ENCODE measurements at places on chromosomes 2 and 18. TPM values are rescaled to one million over a fixed set of nuclear protein-coding genes. Genes with fewer than 3 reads are reported as not detected.

The PARD6G gene
- 1.9 TPM for total RNA-seq

The DNAH7 gene
- total RNA-seq = 10.5 TPM

The HOXD13 gene
- total RNA-seq = not detected

The MLPH gene
- total RNA-seq = 223 TPM

The FOXI3 gene
- not detected for total RNA-seq

The ALK gene
- total RNA-seq = 5.6 TPM

The PSMD14 gene
- total RNA-seq = 50.1 TPM

The LOXL3 gene
- 6.6 TPM for total RNA-seq

The AQP4 gene
- total RNA-seq = 1.5 TPM

The APLF gene
- total RNA-seq = 8.5 TPM

The SP140 gene
- total RNA-seq = 2.6 TPM

The OXER1 gene
- total RNA-seq = 0.98 TPM

- no peak for DNase-seq
Observed at GRCh38 chr2:160615706-160616105, 122.1 kb upstream of the RBMS1 start.

GRCh38 chr2:215745331-215745730 lies 268.0 kb downstream of the MREG start:
- DNase-seq = no peak

DNA sequence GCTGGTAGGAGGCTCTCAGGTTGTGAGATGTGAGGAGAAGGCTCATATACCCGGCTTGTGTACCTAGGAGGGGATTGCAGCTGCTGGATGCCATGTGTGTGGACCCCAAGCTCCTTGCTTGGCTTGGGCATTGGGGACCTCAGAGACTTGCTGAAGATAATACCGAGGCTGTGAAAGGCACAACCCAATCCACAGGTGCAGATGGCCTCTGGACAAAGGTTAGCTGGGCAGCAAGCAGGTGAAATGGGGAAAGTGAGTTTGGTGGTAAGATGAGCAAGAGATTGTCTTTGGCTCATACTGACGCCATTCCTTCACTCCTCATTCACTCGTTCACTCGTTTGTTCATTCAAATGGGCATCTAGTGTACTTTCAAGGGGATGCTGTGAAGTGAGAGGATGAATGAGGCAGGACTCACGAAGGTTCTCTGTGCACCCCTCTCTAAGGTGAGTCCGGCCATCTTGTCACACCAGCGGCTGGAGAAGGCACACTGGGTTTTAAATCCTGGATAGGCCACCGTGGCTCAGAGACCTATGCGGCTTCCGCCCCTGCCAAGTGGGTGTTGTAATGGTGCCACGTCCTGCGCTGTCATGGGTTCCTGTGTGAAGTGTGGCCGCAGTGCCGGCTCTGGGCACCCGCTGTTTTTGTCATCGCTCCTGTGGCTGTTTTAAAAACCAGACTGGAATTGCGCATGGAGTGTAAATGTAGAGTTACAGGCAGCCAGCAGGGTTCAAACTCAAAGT lies 13.7 kb downstream of the FBLN7 start:
- no peak for DNase-seq

DNA sequence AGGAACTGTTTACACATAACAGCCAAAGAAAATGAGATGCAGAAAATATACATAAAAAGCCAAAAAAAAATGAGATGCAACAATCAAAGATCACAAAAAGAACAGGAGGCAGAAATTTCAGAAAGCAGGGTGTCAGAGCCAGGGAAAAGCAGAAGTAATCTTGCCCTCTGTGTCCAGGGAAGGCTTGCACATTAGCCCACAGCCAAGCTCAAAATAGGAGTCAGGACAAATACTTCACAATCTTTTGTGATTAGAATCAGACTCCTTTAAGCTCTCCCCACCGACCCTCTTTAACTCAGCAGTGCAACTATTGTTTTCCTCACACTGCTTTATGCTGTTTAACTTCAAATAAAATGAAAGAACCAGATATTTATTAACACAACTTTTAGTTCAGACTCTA lies 34.6 kb downstream of the IAH1 start:
- DNase-seq = no peak

DNA sequence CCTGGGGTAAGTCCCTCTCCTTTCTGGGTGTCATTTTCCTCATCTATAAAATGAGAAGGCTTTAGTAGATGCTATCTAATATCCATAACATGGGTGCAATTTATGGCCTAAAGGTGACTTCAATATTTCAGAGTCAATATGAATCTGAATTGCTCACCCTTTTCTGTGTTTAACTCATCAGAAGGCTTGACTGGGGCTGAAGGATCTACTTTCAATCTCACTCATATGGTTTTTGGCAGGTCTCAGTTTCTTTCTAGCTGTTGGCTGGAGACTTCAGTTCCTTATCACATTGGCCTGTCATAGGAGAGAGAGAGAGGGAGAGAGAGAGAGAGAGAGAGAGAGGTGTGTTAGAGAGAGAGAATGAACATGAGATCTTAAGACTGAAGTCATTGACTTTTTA lies 343.7 kb upstream of the MEX3C start:
- no peak for DNase-seq

- no peak for DNase-seq
Observed at GRCh38 chr2:170710609-170710979, 4.5 kb upstream of the SP5 start.

- no peak for DNase-seq
Observed at GRCh38 chr2:203637471-203638167, 68.8 kb upstream of the CD28 start.

DNA sequence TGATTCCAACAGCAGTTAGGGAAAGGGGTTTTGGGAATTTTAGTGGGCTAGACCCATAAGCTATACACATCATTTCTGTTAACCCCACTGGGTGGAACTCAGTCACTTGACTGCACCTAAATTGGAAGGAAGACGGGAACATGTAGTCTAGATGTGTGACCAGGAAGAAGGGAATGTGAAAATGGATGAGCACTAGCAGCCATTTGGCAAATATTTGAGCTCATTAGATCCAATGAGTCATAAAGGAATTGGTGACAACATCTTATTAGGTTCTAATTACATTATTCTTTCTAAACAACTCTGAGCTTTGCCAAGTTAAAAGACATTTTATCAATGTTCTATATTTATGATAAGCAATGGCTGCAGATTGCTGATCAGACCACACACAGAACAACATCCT lies 400.6 kb downstream of the IRS1 start:
- DNase-seq = no peak

DNA sequence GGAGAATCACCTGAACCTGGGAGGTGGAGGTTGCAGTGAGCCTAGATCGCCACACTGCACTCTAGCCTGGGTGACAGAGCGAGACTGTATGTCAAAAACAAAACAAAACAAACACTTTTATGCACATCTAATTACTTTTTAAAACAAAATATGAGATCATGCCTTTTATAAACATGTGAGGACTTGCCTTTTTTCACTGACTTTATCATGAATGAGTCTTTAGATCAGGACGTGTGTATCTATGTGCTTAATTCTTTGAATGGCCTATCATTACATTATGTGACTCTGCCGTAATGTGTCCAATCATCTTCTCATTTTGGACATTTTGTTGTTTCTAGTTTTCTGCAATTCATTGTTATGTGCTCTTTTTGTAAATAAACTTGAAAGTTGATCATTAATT lies 58.7 kb downstream of the FAM117B start:
- no peak for DNase-seq

DNA sequence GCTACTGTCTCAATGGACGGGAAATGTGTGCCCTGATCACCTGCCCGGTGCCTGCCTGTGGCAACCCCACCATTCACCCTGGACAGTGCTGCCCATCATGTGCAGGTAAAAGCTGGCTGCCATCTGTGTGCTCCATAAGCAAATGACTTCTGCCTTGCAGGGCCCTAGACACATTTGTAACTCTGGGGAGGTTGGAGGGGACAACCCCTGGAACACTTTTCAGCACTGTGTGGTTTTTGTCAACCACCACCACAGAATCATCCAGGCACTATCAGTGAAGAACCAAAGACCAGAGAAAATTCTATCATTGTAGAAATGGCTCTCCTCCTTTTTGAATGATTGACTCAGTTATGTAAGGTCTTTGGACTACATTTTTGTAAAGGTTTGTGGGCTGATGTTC lies 84.3 kb downstream of the FEZ2 start:
- DNase-seq = no peak

DNA sequence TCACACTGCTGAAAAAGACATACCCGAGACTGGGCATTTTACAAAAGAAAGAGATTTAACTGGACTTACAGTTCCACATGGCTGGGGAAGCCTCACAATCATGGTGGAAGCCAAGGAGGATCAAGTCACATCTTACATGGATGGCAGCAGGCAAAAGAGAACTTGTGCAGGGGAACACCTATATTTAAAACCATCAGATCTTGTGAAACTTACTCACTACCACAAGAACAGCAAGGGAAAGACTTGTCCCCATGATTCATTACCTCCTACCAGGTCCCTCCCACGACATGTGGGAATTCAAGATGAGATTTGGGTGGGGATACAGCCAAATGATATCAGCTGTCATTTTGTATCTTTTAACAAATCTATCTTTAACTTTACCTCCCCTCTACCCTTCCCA lies 251.1 kb upstream of the RASGRP3 start:
- DNase-seq = no peak

DNA sequence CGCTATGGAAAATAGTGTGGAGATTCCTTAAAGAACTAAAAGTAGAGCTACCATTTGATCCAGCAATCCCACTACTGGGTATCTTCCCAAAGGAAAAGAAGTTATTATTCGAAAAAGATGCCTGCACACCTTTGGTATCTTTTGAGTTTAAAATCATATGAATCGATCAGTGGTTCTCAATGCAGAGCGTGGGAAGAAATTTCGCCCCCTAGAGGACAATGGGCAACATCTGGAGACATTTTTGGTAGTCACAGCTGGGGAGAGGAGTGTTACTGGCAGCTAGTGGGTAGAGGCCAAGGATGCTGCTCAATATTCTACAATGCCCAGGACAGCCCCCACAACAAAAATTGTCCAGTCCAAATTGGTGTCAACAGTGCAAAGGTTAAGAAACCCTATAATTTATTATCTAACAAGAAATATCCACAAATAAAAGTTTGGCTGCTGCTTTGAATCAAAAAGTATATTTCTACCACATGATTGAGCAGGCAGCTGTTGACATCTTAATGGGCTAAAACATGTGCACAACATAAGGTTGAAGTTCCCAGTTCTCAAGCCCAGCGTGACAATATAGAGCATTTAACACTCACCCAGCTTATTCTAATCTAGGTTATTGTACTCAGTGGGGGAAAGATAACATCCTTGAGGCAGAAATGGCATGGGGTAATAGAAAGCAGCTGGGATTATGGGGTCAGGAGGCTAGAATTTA lies 425.7 kb downstream of the LRATD1 start:
- no peak for DNase-seq

- no peak for DNase-seq
Observed at GRCh38 chr2:83251321-83251872, 1207.7 kb downstream of the SUCLG1 start.

GRCh38 chr2:181781078-181781786 lies 100.9 kb upstream of the NEUROD1 start:
- no peak for DNase-seq

DNA sequence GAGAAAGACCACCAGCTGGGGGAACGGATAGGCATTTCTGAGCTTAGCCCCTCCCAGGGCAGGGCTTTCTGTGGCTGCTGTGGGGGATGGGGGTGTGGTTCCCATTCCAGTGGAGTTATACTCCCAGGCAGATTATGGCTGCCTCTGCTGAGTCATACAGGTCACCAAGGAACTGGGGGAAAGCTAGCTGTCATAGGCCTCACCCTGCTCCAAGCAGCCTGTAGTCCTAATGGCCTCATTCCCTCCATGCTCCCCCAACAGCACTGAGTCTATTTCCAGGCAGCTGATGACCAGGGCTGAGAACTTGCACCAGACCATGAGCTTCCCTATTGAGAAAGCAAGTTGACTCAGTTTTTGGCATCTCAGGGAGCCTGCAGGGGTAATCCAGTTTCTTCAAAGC lies 87.1 kb downstream of the GPR39 start:
- no peak for DNase-seq
